Activated T-cell treated with anti-CD3 and anti-CD28 coated beads, Interleukin-2, amount 50 U/mL, for 48 hours (primary cell): ENCODE measurements at places on chromosomes 1 and 21.

DNA sequence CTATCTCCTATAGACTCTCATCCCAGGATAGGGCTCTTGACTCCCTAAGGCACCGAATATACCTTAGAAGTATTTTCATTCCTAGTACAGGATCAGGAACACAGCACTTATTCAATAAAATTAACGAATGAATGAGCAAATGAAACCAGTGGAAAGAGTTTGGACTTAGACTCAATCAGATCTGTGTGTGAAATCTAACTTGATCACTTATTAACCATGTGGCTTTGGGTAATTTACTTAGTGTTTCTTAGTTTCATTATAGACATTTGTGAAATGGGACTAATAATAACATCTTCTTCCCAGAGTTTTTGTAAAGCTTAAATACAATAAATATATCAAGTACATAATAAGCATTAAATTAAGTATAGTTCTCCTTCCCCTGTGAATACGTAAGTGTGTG lies 230.1 kb downstream of the ADGRL2 start:
- DNase-seq = no peak

- no peak for DNase-seq
These were observed 58.4 kb downstream of the SAMSN1 start for GRCh38 chr21:14487490-14488432.

DNA sequence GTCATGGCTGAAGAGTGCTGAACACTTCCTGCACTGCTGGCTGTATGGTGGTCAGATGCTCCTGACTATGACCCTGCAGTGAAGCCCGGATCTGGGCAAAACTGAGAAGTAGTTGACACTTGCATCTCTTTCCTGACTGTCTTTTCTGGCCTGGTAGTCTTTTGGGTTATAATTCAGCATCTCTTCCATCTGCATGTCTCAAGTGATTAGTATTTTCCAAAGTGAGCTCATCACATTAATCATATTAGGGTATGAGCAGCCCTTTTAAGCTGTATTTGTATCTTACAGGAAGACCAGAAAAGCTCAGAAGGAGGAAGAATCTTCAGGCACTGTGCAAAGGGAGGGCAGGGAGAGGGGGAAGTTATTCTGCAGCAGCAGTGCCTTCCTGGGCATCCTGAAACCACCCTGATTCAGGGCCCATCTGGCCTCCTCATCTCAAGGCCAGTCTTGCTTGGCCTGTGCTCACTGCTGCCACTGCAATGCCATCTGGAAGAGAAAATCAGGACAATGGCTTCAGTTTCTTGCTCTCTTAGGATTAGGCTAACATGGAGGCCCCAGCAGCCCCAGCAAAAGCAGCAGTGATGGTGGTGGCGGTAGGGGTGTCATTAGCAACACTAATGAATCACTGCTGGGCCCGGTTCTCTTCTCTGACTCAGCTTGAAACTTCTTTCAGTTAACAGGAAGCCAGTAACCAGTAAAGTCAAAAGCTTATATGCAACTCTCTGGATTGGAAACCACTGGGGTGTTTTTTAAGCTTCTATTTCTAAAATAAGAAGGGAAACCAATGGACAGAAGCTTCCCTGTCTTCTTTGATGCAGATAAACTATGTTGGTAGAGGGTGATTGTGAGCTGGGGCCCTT lies 63.3 kb upstream of the WDR26 start:
- peak; percentile 80 for DNase-seq

GRCh38 chr1:15810073-15810472 lies 2.6 kb upstream of the UQCRHL start:
- DNase-seq = no peak

DNA sequence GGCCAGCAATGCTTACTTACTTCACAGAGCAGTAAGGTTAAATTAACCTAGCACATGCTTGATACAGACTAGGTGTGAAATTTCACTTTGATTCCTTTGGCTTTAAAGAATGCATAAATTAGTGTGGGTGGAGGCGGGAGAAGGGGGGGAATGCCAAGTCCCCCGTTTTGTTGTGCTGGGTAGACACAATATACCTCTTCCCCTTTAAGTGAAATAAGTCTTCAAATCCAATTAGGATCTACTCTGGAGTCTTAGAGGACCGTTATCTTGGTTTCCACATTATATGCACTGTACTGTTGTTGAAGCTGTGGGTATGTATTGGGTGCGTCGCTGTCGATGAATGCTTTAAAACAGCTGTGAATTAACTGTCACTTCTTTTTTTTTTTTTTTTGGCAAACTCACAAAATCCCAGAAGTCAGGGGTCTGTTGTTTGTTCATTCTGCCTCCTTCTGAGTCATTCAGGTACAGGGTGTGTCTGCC lies 1.6 kb upstream of the S1PR1 start:
- DNase-seq = peak; percentile 59

GRCh38 chr21:37087188-37087587 lies 14.1 kb downstream of the TTC3 start:
- no peak for DNase-seq

DNA sequence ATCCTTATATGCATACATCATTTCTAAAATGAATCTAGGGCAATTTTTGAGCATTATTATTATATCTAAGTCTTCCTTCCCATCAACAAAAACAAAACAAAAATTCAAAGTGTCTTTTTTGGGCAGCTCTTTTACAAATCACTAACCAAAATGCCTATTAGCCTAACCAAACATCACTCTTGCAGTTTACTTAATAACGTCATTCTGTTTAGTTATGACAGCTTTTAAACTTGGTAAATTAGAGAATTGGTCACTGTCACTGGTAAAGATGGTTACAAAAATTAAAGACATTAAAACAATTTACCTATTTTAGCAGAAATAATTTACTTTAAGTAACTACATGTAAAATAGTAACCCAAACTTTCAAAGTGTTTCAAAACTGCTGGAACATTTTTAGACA lies 2.8 kb downstream of the ARHGAP29 start:
- no peak for DNase-seq

DNA sequence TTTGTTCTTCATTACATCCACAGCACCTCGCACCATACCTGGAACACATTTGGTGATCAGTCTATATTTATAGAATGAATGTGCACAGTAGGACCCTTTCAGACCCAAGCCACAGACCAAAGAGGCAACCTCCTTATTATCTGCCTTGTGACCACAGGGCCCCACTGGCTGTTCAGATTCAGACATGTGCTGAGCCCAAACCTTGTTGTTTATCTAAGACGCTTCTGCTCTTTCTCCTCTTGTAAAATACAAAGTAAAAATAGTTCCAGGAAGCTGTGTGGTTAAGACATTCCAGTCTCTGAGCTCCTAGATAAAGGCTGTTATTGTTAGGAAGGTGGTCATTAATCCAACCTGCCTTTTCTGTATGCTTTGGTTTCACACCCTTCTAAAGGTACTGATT lies 3.6 kb upstream of the SCMH1 start:
- DNase-seq = no peak

GRCh38 chr1:21072721-21073120 lies 104.0 kb downstream of the EIF4G3 start:
- DNase-seq = no peak

DNA sequence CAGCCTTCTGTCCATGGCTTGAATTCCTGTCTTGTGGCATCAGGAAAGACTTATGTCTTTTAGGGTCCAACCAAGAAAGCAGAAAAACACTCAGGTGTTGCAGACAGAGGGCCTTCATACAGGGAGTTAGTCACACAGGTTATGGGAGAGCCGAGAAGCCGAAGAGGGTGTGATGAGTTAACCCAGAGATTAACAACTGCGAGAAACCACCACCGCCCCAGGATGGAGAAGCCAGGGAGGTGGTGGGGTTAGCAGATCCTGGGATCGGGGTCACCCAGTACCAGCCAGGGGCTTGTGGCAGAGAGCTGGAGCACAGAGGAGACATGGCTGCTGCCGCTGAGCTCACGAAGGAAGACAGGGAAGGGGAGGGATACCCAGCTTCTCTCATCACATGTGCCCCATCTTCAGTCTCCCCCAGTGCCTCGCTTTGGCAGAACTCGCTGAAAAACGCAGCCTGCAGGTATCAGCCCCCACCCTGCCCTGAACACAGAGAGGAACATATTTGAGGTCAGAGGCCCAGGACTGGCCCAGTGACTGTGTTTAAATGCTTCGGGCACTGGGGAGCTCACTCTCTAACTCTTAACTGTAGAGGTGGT lies 58.7 kb downstream of the RUNX3 start:
- peak; percentile 15 for DNase-seq
